ENCODE measurements at places on chromosomes 2 and 18.

GRCh38 chr2:46818819-46819218, 96.8 kb downstream of the MCFD2 start:
- DNase-seq, result no peak

DNA sequence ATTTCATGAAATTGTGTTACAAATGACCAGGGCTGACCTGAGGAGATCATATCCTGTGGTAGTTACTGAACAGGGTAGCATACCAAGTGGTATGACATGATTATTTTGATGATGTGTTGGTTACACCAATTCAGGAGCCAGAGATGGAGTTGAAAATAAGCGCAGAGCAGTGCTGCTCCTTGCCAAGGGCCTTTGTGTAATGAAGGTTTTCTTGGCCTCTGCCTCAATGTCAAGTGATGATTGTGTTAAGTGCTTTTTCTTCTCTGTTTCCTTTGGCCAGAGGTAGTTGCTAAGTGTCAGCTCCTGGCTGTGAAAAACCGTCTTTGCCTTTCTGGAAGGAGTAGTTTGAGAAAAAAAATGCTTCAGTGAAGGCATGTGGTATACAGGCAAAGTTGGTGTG, 131.2 kb downstream of the CERS6 start:
- DNase-seq, result no peak

- DNase-seq, result no peak
Observed at GRCh38 chr2:160376576-160376975, 117.0 kb downstream of the RBMS1 start.

- DNase-seq, result no peak
Observed at GRCh38 chr18:54240629-54241107, 16.2 kb upstream of the MBD2 start.

DNA sequence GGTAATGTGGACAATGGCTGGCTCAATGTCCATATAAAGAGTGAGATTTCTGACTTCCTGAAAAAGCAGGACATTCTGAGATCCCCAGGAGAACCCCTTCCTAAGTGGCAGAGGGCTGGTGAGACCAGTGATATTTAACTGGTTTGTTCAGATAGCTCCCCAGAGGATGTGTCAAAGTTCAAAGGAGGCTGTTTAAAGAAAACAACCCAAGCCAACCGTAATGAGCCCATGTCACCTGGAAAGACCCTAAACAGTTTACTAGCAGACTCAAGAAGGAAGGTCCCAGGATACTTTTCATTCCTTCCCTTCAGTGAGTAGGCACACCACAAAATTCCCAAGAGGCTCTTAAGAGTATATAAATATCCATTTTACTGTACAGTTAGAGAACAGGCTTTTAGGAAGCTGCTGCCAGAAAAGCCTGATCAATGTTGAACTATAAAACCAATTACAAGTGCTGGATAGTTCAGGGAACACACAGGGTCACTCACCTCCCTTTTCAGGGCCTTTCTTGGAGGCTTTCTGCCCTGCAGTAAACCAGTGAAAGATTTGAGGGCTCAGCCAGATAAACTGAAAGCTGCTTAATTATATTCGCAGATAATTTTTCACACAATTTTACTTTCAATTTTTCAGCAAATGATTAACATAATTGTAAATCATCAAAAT, 293.5 kb downstream of the ASXL3 start:
- DNase-seq, result no peak

- DNase-seq, result no peak
Observed at GRCh38 chr2:101500860-101501259, 25.9 kb upstream of the RFX8 start.

DNA sequence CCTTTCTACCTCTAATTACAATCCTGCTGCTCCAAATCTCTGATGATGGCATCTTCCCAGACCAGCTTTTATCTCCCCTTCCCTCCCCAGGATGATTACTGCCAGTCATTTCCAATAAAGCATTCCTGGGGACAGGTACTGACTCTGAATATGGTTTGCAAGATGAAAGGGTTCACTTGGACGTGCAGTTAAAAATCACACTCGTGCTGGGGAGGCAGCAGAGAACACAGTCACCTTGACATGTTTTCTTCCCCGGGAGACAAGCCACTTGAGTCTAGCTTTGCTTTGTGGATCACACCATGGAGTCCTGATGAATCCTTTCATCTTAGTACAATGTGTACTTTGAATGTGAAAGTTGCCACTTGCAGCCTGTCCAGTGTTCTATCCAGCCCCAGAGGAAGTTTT, 175.0 kb downstream of the ALPK2 start:
- no peak for DNase-seq

DNA sequence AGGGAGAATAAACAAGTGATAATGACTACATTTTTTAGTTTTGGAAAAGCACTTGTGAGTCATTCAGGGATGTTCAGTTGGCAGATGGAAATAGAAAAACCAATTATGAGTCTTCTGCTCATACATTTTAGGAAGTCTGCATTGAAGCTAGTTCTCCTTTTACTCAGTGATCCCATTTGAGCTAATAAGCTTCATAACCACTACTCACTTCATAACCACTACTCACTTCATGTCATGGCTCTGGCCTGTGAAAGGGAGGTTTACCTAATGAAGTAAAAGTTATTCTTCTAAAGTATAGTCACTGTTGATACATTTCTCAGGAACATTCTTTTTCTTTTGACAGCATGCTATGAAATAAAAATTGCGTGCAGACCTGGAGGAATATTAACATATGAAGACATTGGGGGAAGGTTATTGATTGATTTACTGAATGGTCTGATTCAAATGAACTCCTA, 948.7 kb downstream of the TSN start:
- DNase-seq, result no peak

DNA sequence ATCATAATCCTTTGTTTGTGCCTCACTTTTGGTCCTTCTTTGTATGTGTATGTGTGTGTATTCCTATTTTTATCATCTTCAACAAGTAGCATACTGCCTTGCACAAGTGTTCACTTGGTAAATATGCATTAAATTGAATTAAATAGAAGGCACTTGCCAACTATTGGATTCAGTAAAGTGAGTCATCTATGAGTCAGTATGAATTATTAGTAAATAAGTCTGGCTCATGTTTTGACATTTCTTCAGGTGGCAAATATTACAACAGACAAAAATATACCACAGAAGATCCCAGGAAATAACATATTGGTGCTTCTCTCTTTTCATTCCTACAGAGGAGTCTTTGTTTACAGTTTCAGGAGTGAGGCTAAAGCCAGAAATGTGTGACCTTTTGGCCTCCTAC, 84.1 kb downstream of the CDK15 start:
- no peak for DNase-seq

DNA sequence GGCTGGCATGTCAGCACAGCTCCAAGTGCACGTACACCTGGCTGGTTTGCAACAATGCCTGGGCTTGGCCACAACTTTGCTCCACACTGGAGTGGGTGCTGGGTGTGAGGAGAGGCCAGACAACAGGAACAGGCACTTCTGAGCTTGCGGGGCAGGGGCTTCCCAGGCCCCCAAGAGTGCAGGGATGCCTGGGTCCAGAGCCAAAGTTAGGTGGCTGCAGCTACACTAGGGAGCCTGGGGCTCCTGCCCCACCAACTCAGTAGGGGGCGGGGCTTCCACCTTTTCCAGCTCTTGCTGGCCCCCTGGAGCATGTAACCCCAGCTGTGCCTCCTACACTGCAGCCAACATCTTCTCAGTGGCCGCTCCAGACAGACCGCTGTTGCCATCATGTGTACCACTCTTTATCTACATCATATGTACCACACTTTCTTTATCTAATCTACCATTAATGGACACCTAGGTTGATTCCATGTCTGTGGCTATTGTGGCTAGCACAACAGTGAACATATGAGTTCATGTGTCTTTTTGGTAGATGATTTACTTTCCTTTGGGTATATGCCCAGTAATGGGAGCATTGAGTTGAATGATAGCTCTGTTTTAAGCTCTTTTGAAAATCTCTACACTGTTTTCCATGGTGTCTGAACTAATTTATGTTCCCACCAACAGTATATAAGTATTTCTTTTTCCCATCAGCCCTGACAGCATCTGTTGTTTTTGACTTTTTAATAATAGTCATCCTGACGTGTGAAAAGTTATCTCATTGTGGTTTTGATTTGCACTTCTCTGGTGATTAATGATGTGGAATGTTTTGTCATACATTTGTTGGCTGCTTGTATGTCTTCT, 87.9 kb downstream of the ZNF804A start:
- no peak for DNase-seq

All from RPMI8226 (cell line).